Glomerular endothelial cell (primary cell): ENCODE measurements at places on chromosomes 4 and X.

GRCh38 chr4:70979445-70980008 lies 13.9 kb upstream of the DCK start:
- no peak for DNase-seq

DNA sequence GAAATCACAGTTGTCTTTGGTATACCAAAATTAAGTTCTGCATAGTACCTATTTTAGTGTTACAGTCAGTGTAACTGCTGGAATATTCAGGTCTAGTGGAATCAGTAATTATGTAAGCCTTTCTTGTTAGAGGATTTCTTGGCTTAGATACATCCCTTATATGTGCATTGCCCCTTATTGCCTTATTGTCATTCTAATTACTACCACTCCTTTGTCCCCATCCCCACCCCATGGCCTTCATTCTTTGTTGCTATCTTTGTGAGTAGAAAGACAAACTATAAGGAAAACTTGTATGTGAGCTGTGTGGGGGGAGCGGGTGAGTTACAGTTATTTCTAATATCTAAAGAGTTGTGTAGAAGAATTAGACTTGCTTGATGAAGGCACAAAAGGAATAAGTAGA lies 36.9 kb upstream of the RPA4 start:
- no peak for DNase-seq

DNA sequence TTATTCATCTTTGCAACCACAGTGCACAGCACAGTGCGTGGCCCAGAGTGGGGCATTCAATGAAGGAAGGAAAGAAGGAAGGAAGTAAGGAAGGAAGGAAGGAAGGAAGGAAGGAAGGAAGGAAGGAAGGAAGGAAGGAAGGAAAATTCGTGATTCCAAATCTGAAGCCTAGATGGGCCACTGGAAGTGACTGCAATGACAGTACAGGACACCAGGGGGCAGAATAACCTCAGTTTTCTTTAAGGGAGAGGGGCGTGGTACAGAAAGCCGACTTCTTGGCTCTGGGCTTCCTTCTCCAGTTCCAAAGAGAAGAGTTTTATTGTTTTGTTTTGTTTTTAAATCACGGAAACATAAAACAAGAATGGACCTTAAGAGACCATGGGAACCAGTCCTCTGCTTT lies 47.8 kb downstream of the APLN start:
- peak; percentile 47 for DNase-seq

GRCh38 chr4:85979276-85979675 lies 380.6 kb downstream of the MAPK10 start:
- DNase-seq = no peak

- no peak for DNase-seq
Measured at GRCh38 chr4:38172078-38172477, 211.9 kb downstream of the PTTG2 start.

DNA sequence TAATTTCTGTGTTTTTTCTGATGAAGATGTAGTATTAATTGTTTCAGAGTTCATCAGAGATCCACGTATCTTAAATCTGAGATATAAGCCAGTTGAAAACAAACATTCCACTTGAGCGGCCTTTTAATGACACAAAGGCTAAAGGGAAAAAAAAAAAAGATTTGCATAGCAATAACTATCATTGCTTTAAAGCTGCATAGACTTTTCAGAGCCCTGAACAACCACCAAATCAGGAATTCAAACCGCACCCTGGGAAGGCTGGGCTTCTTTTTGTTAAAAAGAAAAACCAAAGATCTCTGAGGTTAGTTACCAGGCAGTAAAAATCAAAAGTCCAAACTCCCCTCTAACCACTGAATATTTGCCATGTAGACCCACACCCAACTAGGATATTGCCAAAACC lies 206.0 kb downstream of the HHIP start:
- no peak for DNase-seq

- no peak for DNase-seq
Measured at GRCh38 chr4:7134737-7135388, 57.5 kb upstream of the SORCS2 start.

DNA sequence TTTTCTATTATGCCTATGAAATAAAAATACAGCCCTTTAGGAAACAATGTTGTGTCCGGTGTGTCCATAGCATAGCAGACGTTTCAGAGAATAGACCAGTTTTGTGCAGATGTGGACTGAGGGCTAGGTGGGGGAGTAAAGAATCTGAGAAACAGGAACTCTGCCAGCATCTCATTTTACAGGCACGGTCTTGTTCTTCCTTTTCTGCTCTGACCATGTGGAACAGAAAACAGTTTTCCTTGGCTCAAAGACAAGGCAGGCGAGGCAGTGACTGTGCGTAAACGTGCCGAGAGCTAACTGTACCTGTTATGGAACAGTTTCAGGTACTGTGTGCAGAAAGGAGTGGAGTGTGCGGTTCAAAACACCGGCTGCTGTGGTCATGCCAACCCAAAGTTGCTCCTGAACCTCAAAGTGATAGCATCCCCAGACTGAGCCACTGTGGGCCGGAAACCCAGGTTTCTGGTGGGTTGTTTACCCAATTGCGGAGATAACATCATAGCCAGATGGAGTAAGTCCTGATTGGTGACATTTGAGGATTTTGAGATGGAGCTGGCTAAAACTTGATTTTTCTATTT lies 20.2 kb downstream of the CNGA2 start:
- no peak for DNase-seq

DNA sequence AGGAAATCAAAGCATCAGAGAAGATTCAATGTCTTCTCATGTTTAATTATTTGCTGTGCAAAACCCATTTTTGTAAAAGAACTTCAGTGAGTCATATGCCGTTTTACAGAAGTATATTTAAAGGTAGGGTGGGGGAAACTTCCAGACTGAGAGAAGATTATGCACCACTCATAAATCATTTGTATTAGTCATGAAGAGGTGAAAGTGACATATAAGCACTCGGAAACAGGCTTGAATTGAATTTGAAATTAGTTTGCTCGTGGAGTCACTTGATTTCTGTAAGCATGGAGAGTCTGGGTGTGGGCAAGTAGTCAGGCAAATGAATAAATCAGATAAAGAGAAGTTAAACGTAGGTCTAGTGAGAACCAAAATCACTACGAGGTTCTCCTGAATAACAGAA lies 335.1 kb downstream of the ANK2 start:
- DNase-seq = no peak

GRCh38 chr4:118265312-118266144 lies 87.3 kb downstream of the PRSS12 start:
- no peak for DNase-seq

- DNase-seq = no peak
Measured at GRCh38 chrX:11666164-11666563, 444 bp upstream of the ARHGAP6 start.

- DNase-seq = no peak
Measured at GRCh38 chrX:19747652-19748610, 139.5 kb downstream of the SH3KBP1 start.

DNA sequence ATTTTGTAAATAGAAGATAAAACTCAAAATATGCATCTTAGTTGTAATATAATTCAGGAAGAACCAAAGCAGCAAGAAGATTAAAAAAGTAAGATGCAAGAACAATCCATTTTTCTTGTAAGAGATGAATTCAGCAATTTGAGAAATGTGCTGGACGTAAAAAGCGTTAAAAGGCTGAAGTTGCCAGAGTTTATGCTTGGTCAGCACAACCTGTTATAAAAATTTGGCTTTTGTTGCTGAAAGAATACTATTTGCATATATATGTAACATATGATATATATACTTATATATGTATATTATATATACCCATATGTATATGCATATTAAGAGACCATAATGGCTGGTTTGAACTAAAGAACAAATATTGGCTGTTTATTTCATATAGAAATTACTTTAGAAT lies 449.6 kb upstream of the FAM241A start:
- DNase-seq = no peak

- DNase-seq = no peak
Measured at GRCh38 chr4:82578935-82579334, 17.1 kb upstream of the TMEM150C start.

- no peak for DNase-seq
Measured at GRCh38 chrX:9327086-9327746, 137.6 kb upstream of the TBL1X start.

DNA sequence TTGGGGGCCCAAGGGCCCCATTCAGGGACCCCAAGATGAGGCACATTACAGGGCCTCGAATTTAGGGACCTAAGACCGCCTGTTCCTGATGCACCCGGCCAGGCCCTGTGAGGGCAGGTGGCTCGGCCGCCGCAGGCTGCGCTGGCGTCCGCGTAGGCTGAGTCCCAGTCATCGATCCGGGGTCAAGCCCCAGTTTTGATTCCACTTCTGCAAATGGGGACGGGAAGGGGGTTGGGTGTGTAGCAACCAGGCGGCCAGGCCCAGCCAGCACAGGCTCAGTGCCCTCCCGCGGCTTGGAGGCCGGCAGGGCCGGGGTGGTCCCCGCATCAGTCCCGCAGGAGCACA lies 327 bp downstream of the PNPLA4 start:
- no peak for DNase-seq

DNA sequence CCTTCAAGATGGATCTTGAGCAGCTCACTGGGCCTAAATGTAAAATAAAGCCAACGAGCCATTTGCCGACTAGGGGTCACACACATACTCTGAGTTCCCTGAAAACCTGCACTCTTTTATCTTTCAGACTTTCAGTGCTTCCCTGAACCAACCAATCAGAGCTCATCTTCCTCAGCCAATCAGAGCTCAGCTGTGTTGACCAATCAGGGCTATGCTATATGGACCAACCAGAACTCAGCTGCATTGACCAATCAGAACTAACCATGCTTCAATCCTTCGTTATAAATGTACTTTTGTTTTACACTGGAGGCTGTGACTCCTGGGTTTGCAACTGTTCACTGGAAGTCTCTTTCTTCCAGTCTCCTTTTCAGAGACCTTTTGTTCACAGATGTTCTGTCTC lies 19.3 kb downstream of the SLC25A53 start:
- DNase-seq = no peak

GRCh38 chrX:136909706-136910564 lies 29.4 kb upstream of the RBMX start:
- DNase-seq = no peak

- no peak for DNase-seq
Measured at GRCh38 chr4:968221-968620, 5.1 kb downstream of the DGKQ start.

GRCh38 chr4:85102606-85103005 lies 136.1 kb upstream of the WDFY3 start:
- no peak for DNase-seq

DNA sequence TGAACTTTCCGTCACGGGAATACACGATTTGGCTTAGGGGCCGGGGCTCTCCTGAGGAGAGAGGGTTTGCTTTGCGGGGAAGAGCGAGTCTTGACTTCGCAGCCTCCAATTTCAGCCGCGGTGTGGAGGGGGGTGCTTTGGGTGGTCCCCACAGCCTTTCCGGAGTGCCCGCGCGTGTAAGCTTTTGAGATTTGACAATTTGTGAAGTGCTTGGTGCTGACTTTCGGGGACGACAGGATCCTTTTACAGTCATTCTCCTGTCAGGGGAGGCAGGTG lies 355 bp downstream of the SCML1 start:
- DNase-seq = no peak

DNA sequence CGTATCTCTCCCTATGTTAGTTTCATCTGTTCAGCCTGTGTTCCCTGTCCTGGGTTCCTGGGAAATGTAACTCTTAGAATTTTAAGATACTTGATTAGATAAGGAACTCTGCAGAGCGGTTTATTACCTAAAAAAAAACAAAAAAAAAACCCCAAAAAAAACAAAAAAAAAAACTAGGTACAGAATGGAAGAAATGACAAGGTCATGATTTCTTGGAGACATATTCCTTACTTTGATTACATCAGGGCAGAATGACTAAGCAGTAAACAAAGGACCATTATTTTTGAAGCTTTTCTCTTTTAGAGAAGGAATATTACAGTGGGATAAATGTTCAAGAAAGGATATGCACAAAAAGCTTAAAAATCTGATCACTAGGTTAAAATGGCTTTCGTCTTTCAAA lies 171.8 kb downstream of the ARAP2 start:
- DNase-seq = no peak
